Fibroblast of lung (primary cell): ENCODE measurements at places on chromosomes 16 and 17.
A peak's percentile ranks its signal among the peaks of the same experiment; 100 is the strongest.

- no peak for DNase-seq
Observed at GRCh38 chr16:4556580-4556979, 440 bp downstream of the C16orf96 start.

DNA sequence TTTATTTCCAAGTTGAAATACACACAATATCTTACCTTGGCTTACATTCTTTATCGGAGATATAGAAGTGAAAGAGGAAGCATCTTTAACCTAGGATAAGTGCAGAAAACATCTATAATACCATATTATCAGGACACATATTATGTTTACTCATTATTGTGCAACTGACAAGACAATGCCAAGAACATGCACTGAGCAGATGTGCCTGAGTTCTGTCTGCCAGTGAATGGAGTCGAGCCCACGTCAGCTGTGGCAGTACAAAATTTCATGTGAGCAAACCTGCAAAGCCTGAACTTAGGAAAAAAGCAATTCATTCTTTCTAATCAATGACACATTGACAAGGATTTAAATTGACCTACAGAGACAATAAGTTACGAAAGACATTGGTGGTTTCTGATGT is 154.4 kb downstream of the AXIN2 start:
- DNase-seq: no peak

DNA sequence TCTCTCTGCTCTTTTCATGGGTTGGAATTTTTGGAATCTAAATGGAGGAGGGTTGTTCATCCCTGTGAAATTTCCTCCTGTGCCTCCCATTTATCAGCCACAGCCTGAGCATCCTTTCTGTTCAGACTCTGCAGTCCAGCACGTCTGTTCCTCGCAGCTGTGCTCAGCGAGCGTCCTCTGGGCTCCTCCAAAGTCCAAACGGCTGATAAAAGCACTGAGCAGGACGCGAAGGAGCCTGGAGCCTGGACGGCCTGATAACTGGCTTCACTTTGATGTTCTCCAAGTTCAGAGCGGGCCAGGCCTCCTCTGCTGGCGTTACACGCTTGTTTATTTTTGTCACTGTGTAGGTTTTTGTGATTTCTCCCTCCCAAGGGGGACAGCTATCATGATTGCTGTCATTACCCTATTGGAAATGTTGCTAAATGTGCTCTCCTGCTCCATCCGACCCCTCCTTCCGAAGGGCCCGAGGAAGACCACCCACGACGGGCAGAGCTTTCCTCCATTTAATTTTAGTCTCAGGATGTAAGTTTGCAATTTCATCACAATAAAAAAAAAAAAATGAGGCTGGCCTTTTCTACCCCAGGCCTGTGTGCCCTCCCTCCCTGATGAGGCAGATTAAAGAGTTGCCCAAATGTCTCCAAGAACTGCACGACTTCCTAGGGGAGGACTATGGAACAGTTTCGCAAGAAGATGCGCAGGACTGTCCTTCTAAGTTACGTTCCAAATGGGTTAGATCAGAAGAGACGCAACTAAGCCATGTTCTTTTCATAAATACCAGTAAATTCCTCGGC is 290.5 kb upstream of the FOXF1 start:
- DNase-seq: peak; percentile 65

- DNase-seq: peak; percentile 42
Observed at GRCh38 chr16:72847187-72848027, 200.5 kb downstream of the ZFHX3 start.

DNA sequence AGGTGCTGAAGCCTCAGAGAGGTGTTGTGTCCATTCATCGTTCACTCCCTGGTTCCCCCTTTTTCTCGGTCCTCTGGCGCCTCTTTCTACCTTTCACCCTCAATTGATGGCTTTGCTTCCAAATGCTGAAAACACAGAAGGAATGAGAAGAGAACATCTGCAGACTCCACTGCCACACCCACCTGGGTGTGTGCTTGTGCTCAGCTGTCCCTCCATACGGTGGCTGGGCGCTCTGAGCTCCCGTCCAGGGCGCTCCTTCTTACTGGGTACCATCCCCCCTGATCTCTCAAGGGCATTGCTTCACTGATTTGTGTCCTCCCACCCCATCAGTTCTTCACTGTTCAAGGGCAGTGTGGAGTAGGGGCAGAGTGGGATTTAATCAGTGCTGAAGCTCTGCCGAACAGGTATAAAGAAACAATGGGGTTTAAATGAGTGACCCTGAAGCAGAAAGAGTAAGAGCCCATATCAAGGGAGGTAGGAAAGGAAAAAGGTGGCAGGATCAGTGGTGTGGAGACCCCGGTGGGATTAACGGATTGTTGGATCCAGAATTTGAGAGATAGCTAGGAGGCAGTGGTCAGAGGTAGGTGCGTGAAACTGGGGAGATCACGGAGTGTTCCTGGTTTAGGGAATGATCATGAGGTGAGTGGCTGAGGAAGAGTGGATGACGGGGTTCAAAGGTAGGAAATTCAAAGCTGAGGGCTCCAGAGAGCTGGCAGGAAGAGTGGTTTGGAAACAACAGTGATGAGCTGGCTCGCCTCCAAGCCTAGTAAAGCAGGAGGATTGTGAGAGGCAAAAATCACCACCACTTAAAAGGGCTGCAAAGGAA is 40.8 kb downstream of the MRTFB start:
- no peak for DNase-seq

DNA sequence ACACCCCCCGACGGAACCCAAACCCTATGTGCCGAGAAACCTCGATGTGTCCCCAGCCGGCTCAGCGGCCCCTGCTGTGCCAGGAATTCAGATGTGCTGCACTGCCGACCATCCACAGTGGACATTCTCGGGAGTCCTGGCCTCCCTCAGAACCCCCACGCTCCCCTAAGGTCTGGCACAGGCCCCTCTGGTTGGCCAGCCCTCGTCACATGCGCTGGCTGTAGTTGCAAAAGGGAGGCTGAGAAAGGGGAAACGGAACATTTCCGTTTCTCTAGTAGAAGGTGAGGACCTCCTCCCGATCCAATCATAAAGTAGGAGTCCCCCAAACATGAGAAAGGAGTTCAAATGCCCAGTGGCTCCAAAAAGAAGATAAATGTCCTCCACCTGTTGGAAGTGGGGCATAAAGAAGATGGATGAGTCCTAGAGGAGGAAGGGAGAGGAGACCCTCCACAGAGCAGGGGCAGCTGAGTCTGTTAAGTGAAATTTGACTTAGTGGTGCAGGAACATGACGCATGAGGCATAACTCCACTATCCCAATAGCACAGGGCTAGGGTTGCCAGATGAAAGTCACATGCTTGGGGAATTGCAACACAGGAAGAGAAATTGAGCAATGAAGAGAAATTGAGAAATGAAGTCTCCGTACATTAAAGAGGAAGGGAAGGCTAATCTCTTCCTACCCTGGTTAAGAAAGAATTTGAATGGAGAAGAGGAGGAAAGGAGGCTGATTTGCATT is 49.3 kb upstream of the WSB1 start:
- DNase-seq: peak; percentile 88

DNA sequence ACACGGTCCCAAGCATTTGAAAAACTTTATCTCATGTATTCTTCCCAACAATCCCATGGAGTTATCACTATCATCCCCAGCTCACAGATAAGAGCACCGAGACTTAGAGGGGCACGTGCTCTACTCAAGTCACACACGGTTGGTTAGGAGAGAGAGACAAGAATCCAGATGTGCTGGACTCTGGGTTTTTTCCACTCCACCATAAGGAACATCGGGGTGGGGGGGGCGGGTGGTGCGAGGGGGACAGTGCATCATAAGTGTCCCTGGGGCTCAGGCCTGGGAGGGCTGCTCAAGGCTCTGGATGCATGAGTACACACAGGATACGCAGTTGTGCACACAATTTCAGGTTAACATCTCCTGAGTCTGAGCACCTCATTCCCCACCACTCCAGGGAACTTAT is 7.4 kb downstream of the CDC42EP4 start:
- DNase-seq: no peak

DNA sequence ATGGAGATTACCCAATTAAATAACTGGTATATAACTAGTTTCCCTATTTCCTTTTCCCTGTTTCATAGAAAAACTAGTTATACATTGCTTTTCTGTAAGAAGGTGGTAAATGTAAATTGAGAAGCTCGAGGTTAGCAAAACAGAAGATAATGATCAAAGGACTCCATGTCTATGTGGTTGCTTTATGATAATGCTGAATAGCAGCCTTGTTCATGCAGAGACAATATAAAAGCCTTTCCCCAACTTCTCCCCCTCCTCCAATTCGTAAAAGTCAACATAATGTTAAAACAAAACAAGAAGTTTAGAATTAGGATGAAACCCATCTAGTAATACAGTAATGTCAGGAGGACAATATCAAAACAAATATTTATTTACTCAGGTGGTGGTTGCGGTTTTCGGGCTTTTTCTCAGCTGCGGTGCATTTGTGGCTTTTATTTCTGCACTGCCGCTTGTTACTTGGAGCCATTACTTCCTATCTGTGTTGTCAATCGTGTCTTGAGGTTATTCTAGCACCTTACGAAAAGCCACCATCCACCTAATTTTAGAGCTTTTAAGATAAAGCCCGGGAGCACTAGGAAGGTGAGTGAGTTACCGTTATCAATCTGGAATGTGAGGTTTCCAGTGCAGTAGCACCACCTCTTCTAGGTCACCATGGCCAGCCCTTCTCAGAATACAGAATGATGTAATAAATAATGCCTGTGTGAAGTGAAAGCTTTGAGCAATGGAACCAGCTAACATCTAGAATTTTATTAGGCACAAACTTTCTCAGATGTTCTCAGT is 297.5 kb downstream of the CDH13 start:
- peak; percentile 7 for DNase-seq

GRCh38 chr17:8315764-8316217 is 5.8 kb downstream of the ARHGEF15 start:
- DNase-seq: no peak

DNA sequence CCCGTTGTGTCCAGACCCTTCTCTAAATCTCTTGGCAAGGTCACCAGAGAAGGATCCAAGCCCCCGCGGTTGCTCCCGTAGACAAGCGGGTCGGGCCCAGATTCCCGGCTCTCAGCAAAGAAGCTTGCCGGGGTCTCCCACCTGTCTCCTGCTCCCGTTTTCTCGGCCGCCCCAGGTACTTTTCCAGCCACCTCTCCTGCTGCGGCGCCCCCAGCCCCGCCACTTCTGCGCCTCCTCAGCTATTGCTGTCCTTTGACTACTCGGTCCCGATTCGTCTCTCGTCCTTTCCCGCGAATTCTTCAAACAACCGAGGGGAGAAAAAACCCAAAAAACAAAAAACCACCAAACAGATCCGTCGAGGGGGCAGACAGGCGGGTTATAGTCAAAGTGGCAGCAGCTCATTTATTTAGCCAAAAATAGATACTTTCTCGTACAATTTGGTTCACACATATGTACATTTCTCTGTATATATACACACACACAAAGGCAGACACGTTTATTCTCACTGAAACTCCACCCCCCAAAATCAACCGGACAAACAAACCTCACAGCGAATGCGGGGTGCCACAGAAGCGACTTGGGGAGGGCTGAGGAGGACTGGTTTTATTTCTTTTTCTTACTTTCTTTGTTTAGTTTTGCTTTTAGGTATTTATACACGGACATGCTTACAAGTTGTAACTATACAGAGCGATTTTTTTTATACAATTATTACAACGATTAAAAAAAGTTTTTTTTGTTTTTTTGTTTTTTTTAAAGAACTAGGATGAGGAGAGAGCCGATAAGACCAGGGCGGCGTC is 3.5 kb downstream of the IRX3 start:
- DNase-seq: no peak

GRCh38 chr16:78877114-78877655 is 723.4 kb downstream of the MAF start:
- no peak for DNase-seq

DNA sequence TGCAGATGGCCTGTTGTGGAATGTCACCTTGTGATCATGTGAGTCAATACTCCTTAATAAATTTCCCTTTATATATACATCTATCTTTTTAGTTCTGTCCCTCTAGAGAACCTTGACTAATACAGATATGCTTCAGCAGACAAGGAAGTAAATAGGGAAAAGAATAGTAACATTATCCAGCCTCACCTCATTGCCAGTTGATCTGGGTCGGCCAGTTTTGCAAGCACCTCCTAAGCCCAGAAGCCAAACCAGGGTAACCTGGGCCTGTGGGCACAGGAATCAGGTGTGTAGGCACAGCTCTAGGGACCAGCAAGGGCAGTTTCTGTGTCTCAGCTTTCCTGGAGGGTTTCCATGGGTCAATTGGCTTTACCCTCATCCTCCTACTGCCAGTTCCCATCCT is 11.9 kb upstream of the CCL17 start:
- DNase-seq: no peak

DNA sequence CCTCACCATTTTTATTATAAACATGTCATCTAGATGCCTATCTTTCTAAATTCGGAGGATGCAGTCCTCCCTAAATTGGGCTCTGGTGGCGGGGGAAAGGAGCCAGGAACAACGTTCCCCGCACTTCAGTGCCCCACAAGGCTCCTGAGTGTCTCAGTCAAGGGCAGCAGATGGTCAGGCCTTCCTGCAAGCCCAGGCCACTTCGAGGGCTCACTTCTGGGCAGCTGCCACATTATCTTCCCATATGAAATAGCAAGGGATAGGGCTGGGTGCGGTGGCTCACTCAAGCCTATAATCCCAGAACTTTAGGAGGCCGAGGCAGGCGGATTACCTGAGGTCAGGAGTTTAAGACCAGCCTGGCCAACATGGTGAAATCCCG is 32.3 kb downstream of the FBXO31 start:
- no peak for DNase-seq

- no peak for DNase-seq
Observed at GRCh38 chr16:9903-10665, 43.3 kb downstream of the POLR3K start.

DNA sequence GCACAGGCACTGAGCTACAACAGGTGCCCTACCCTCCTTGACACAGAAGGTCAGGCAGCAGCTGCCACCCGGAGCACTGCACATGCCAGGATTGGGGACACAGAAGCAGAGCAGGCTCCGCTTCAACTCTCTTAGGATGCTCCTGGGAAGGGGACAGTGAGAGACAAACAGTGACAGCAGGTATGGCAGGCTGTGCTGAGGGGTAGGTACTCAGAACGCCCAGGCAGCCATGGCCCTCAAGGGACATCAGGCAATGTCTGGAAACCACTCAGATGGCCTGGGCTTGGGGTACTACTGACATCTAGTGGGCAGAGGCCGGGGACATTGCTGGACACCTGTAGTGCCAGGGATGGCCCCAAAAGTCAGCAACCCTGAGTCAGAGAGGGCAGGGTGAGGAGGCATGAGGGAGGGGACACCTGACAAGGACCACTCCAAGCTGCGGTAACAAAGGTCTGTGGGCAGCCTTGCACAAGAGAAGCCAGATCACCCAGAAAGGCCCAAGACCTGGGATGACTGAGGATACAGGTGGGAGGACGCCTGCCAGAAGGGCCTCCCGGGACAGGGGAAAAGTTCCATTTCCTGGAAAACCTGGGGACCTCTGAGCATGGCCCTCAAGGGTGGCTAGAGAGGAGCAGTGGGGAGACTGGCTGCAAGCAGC is 21.2 kb downstream of the PEMT start:
- DNase-seq: peak; percentile 28

DNA sequence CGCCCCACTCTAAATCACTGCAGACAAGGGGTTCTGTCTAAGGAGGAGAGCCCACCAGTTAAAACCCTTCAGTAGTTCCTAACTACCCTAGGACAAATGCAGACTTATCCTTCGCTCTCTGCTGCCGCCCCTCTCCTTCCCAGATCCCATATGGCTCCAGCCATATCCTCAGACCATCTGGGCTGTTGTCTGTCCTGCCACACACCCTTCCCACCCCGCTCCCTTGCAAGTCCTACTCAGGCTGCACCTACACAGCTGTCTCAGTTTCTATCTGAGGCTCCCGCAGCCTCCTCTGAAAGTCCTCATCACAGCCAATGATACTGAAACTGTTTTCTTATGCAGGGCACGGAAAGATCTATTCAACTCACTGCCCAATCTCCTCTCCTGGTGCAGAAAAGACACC is 720 bp upstream of the BCKDK start:
- DNase-seq: no peak

GRCh38 chr16:5801396-5801795 is 703.8 kb upstream of the EEF2KMT start:
- DNase-seq: no peak
